ENCODE measurements at places on chromosomes 6 and 20.

DNA sequence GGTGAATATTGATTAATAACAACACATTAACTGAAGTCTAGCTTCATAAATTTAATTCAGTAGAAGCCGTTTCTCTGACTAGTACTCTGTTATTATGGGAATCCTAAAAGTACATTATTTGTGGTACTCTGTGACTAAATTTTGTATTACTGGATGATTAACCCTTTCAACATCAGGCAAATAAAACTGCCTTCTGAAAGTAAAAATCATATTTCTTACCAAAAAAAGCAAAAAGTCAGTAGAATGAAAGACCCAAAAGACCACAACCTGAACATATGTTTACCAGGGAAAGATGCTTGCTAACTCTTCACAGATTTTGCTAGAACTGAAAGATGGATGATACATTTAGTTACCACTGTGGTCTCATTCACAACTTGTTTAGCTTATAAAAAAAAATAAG, 73.2 kb downstream of the AHI1 start:
- no peak for DNase-seq

DNA sequence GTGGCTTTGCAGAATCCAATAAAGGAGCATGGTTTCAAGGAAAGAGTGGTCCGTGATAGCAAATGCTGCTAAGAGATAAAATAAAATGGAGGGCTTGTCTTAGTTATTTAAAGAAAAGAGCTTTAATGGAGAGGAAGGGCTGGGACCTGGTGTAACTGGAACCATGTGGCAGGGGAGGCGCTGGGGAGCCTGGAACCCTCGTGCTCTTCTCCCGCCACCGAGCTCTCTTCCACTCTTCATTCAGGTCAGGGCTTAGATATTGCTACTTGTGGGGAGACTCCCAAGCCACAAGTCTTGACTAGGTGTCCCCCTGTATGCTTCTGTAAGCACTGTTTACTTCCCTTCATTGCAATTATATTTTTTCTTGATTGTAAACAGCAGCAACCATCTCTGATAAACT, 15.2 kb upstream of the ARFGEF3 start:
- DNase-seq: no peak

GRCh38 chr6:147970970-147971369, 371.7 kb upstream of the SASH1 start:
- no peak for DNase-seq

DNA sequence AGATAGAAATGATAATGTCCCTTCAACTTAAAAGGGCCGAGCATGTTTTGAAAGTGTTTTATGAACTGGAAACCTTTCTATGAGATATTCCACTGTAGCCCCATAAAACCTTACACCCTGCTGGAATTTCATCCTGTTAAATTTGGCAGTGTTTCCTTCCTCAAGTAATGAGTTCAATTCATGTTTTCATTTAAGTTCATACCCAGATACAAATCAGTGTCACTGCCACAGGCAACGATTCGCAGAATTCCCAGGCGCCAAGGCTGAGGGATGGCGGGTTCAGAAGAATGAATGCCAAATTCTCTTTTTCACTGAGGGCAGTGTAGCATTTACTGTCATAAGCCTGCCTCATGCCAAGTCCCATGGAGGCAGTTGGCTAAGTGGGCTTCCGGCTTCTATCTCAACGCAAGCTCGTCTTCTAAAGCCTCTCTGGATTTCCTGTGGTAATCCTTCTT, 511.8 kb upstream of the ID4 start:
- no peak for DNase-seq

DNA sequence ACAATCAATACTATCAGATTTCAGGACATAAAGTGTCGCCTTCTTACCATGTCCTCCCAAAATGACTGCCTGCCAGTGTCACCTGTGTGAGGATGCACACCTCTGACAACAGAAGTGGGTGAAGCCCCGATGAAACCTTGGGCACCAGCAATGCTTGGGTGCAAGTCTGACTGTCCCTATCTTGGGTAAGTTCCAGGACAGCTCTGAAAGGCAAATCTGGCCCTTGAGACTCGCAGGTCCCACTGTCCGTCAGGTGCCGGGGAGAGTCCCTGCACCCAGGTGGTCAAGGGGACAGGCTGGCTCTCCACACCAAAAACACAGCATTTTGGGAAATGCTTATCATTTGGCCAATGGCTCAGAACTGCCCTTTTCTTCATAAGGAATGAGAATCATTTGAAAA, 43.3 kb downstream of the EZR start:
- no peak for DNase-seq

DNA sequence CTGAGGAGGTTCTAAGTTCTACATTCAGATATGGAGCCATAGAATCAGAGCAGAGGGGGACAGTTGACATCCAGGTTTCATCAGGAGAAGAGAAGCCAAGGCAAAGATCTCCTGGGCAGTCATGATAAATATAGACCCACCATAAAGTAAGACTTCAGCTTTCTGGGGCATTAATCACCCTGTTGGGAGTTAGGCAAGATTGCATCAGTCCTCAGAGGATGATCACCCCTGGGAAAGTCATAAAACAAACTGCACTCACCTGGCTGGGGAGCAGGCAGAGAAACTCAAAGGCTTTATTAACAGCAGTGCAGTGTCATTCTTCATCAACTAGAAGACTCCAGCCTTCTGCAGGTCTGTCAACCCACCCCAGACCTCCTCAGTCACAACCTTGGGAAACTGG, 301.3 kb upstream of the JARID2 start:
- no peak for DNase-seq

- DNase-seq: no peak
Observed at GRCh38 chr20:17958373-17959256, 10.0 kb downstream of the SNX5 start.

DNA sequence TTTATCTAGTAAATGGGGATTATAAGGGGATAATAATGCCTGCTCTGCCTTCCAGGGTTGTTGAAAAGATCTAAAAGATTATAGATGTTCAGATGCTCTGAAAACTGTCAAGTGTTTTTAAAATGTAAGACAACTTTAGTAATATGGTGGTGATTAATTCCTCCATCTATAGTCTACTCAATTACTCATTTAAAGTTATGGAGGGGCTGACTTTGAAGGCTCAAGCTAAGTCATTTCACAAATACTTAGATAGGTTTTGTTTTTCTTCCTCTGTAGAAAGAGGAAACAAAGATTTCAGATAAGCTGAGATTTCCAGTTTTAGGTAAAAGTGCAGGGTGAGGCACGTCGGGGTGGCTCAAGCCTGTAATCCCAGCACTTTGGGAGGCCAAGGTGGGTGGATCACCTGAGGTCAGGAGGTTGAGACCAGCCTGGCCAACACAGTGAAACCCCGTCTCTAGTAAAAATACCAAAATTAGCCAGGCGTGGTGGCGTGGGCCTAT, 50.5 kb upstream of the PIM1 start:
- DNase-seq: no peak

DNA sequence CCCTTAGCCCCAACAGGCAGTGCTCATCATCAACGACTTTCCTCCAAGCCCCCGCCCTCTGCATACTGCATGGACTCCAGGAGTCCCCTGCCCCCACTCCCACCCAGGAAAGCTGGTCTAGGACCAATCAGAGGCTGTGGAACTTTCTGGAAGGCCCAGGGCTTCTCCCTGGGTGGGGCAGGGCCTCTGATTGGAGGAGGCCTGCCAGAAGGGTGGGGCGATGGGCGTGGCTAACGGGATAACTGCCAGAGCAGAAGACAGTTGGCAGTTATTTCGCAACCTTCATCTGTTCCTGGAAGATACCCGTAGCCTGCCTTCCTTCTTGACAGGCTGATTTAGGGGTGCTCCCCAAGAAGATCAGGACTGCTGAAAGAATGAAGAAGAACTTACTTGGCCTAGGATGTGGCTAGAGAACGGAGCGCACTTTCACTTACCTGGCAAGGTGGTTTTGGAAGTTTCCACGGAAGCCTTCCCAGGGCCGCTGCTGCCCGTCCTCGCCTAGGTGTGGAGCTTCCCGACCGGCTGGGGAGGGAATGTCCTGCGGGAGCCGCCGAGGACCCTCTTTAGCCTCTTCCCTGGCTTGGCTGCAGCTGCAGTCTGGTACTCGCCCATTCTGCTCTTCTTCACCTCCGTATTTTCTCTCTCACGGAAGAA, 209.0 kb downstream of the LRFN2 start:
- DNase-seq: no peak

GRCh38 chr6:114281496-114281895, 61.3 kb downstream of the HS3ST5 start:
- no peak for DNase-seq

DNA sequence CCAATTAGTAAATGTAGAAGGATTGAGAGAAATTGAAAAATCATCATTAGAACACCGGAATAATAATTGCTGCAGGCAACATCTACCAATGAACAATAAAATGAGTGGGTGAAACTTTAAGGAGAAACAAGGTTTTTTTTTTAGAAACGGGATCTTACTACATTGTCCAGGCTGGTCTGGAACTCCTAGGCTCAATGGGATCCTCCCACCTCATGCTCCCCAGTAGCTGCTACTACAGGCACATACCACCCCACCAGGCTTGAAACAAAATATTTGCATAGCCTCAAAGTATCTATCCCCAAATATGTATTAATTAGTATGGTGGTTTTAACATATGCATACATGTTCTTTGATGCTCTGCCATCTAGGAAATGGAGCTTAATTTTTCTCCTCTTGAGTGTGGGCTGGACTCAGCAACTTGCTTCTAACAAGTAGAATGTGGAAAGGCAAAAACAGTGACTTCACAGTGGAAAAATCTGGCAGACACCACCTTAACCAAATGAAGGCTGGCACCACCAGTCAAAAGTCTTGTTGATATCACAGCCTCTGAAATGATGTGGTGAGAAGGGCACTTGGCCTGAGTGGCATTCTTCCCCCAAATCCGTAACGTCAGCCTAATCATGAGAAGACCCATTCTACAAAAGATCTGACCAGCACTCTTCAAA, 12.1 kb downstream of the NRSN2 start:
- DNase-seq: no peak

GRCh38 chr6:102381203-102381602, 987.7 kb downstream of the GRIK2 start:
- DNase-seq: no peak

- DNase-seq: no peak
Observed at GRCh38 chr6:111715321-111715720, 109.6 kb upstream of the TRAF3IP2 start.

DNA sequence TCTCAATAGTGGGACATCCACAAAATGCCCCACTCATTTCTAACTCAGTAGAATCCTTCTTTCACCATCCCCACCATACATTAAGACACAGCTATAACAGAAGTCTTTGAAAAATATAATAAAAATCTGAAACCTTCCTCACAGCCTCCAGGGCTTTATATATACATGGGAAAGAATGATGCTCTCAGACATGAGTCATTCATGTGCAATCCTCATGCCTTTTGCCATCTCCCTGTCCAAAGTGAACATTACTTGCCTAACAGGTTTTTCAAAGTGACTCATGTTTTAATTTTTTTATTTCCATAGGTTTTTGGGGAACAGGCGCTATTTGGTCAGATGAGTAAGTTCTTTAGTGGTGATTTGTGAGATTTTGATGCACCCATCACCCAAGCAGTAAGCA, 162.7 kb downstream of the RALGAPA2 start:
- DNase-seq: no peak

GRCh38 chr20:57256205-57256604, 10.2 kb downstream of the BMP7 start:
- DNase-seq: no peak

DNA sequence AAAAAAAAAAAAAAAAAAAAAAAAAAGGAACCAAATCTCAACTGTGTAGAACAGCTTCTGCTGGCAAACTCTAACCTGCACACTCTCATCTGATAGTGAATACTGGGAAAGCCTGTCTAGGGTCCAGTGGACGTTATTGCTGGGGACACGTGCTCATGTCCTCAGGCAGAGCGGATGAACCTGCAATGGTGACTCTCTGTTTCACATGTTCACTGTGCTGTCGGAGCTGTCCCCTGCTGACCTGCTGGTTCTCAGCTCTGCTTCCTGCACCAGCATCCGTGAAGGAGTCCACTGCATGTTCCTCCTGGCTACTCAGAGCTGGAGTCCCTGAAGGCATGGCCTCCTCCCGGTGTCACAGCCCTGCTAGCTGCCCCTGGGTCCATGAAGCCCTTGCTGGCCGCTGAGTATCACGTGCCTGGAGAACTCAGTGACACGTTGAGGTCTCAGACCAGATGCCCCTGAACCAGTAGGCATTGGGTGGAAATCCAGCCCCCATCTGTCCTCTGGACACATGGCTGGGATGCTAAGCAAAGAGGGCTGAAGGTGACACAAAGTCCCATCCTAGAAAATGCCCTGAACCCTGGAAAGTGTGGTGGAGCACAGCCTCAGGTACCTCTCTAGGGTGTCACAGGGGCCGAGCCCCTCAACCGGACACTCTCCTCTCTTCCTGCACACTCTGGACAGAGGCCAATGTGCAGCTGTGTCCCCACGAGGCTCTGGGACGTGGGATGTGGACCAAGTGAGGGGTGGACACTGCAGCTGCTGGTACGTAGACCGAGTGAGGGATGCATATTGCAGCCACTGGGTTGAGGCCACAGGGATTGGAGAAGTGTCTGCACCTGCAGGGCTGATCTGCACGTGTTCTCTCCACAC, 54.9 kb upstream of the FRMD1 start:
- no peak for DNase-seq

DNA sequence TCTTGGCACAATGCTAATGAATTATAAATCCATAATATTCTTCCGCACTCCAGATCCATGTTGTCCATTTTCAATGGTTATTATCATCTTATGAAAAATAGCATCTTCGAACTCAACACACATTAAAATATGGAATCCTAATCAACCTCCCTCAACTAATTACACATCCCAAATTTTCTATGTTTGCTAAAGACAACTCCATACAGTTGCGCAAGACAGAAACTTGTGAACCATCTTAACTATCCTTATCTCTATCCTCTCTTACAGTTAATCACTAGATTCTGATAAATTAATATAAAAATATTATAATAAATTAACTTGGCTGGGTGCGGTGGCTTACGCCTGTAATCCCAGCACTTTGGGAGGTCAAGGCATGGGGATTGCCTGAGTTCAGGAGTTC, 38.3 kb upstream of the TFAP2B start:
- DNase-seq: no peak

- DNase-seq: no peak
Observed at GRCh38 chr20:9454791-9455190, 59.6 kb upstream of the LAMP5 start.

- no peak for DNase-seq
Observed at GRCh38 chr6:41594326-41594725, 43.9 kb upstream of the MDFI start.

DNA sequence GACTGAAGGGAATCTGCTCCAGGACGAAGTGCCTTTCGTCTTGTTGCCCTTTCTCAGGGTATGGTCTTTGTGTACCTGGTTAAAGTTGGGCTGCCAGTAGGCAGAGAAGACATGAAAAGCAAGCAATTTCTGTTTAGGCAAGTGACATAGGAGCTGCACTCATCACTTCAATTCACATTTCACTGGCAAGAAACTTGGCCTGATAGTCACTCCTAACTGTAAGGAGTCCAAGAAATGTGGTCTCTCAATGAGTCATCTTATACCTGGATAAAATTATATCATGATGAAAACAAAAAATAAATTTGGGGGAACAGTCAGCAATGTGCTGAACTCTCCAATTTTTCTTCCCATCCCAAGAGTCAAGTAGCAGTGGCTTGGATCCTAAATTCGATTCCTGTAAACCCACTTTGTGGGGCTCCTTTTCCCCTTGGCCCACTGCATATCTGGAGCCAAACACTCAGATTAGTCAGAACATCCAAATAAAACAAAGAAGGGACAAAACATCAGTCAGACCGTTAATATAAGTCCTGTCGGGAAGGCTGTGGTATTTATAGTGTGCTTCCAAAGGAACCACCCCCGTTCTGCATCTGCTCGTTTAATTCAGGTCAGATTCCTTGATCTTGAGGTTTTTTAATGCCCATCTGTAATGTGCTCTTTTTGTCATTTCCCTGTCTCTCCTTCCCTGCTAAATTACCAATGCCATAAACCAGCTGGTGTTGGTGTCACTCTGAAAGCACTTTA, 5.0 kb upstream of the GABRR1 start:
- DNase-seq: no peak

- DNase-seq: no peak
Observed at GRCh38 chr6:127114214-127114760, 4.2 kb upstream of the RSPO3 start.

Measured in naive thymus-derived CD8-positive, alpha-beta T cell (primary cell).